ENCODE measurements at places on chromosomes 7 and 10.

GRCh38 chr7:132345543-132346129, 230.6 kb downstream of the PLXNA4 start:
- DNase-seq, result no peak

- no peak for DNase-seq
Observed at GRCh38 chr10:75682649-75683557, 251.5 kb downstream of the LRMDA start.

DNA sequence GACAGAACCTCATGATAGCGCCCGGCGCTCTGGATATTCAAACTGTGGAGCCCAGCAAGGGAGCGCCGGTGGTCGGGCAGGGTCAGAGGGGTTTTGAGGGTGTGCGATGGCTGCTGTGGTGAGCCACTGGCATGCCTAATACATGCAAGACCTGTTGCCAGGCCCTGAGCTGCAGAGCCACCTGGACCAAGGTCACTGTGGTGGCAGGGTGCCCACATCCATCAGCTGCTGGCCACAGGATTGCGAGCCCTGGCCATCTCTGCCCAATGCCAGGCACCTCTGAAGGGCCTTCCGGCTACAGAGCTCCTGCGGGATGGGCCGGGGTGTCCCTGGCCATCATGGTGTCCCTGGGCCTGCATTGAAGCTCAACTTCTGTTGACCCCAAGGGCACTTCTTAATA, 123.0 kb upstream of the TNRC18 start:
- no peak for DNase-seq

DNA sequence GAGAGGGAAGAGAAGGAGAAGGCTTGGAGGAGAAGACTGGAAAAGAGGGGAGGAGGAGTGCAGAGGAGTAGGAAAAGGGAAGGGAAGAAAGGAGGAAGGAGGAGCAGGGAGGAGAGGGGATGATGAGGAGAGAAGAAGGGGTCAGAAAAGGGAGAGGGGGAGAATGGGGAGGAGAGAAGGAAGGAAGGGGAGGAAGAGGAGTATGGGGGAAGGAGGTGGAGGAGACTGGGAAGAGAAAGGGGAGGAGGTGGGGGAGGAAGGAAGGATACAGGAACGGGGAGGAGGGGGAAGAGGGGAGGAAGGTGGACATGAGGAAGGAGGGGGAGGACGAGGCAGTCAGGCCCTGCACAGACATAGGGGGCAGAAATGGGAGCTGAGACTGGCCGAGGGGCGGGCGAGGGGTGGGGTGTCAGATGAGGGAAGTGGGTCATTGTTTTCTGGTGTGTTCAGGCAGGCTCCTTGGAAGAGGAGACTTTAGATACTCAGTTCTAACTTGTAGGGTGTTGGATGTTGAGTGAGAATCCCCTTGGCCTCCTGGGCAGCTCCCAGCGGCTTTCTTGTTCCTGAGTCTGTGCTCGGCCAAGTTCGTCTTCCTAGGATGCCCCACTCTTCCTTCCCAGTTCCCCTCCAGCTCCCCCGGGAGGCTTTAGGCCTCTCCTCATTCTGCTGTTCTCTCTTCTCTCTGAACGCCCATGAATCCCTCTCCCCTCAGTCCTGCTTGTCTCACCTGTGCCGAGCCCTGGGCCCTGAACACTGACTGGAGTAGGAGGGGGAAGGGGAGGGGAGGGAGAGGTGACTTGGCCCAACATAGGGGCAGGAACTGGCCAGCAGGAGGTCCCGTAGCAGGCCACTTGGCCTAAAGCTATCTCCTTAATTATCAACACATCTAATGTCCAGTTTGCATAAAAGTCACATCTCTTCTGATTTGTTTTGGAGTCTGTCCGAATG, 12.8 kb upstream of the CRHR2 start:
- no peak for DNase-seq

DNA sequence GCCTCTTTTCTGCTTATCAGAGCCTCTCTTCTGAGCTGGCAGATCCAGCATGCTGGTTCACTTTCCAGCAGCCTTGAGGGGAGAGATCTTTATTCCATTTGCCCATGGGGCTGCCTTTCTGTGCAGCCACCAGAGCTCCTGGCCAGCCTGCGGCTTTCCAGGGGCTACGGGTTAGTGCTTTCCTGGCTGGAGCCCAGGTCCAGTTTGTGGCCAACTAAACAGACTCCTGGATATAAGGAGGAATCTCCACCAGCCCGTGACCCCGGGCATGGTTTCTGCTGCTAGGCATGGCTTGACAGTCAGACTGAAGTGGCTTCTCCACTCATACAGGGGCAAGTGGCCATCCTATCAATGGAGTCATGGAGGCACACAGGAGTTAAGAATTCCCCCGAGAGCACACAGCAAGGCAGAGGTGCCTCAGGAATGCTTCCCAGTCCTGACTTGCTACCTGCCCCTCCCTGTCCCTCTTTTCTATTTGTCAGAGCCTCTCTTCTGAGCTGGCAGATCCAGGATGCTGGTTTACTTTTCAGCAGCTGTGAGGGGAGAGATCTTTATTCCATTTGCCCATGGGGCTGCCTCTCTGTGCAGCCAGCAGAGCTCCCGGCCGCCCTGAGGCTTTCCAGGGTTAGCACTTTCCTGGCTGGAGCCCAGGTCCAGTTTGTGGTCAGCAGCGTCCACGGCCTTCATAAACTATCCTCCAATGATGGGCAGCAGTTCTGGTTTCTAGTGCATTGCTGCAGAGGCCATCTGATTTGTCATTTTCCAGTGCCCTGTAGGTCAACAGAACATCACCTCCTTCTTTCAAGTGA, 35.9 kb downstream of the TSPAN15 start:
- no peak for DNase-seq

DNA sequence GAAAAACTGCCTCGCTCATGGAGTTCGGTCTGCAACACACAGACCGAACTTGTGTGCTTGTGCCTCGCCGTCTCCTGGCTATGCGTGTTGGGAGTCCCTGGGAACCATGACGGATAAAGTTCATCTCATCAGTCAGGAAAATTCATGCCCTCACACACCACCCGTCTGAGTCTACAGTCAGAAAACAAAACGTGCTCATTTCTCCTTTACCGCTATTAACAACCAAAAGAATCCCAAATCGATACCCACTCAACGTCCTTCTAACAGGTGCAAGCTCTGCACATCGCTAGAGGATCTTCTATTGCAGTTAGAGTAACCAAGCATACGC, 13.6 kb downstream of the CNPY1 start:
- DNase-seq, result no peak

DNA sequence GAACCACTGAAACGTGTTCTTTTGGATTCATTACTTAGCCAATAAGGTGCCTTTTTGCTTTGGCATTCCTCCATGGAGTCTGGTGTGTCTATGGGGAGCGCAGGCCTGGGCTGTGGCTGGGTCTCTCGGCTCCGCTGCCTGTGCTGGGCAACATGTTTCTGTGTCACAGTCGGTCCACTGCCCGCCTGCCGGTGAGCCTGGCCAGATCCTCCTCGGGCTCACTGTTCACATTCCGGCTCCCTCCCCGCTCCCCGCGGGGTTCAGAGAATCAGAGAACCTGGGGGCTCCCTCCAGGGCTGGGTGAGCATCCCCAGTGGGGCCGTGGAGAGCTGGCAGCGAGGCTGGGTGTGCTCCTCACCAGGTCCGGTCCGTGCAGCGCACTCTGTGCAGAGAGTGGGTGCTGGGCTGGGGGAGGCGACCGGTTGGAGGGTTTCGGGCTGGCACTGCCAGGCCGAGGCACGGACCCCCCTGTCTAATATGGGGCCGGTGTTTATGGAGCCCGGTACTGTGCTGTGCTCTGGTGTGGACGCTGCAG, 70.4 kb downstream of the INPP5A start:
- no peak for DNase-seq
